Karpas-422 (cell line): ENCODE measurements at places on chromosomes 1 and 21. TPM values are rescaled to one million over a fixed set of nuclear protein-coding genes. Genes with fewer than 3 reads are reported as not detected.

Gene CDCA8
- total RNA-seq = 25.7 and 33.1 TPM in 2 replicates

Gene SHISAL2A
- not detected in 2 replicates for total RNA-seq

Gene NBPF8
- total RNA-seq = 14.2 and 14.4 TPM in 2 replicates

Gene TGFB2
- total RNA-seq = not detected in 2 replicates

Gene FAM110D
- total RNA-seq = not detected in 2 replicates

Gene IGSF3
- total RNA-seq = not detected in 2 replicates

Gene PGLYRP4
- not detected in 2 replicates for total RNA-seq

Gene FGR
- total RNA-seq = 3.0 and 5.6 TPM in 2 replicates

Gene TACSTD2
- total RNA-seq = not detected in 2 replicates

Gene SLC16A4
- total RNA-seq = 51.4 and 116 TPM in 2 replicates

Gene AGMAT
- 3.3 and 8.6 TPM in 2 replicates for total RNA-seq

Gene MAP3K21
- total RNA-seq = 2.2 and 3.4 TPM in 2 replicates

Gene MFAP2
- total RNA-seq = not detected in 2 replicates

Gene CYP4A11
- not detected in 2 replicates for total RNA-seq

Gene IL20
- total RNA-seq = not detected in 2 replicates

Gene DCDC2B
- total RNA-seq = not detected in 2 replicates

Gene TSPAN1
- not detected in 2 replicates for total RNA-seq

Gene IFNLR1
- total RNA-seq = 17.7 and 18.1 TPM in 2 replicates

Gene AUNIP
- total RNA-seq = 7.2 and 11.6 TPM in 2 replicates

Gene RPS8
- 3,372 and 3,624 TPM in 2 replicates for total RNA-seq

Gene CD53
- total RNA-seq = 101 and 154 TPM in 2 replicates

Gene SEC16B
- total RNA-seq = 0.11 TPM in 1 of 2 replicates, not detected in the other

Gene ETV3L
- total RNA-seq = not detected in 2 replicates

Gene HSD11B1
- not detected in 2 replicates for total RNA-seq

Gene PSMD4
- 99.7 and 167 TPM in 2 replicates for total RNA-seq

Gene SHISA4
- total RNA-seq = 0.51 TPM in 1 of 2 replicates, not detected in the other

Gene UBXN10
- total RNA-seq = not detected in 2 replicates

Gene VASH2
- total RNA-seq = not detected in 2 replicates

Gene RER1
- total RNA-seq = 57.2 and 108 TPM in 2 replicates

Gene CNR2
- total RNA-seq = 16.4 and 18.9 TPM in 2 replicates

Gene TMEM269
- total RNA-seq = not detected in 2 replicates

Gene MROH7
- not detected in 2 replicates for total RNA-seq

Gene TMPRSS2
- total RNA-seq = not detected in 2 replicates
